ENCODE measurements at places on chromosomes 1 and 21.

- DNase-seq, result no peak
Observed at GRCh38 chr1:214186103-214186824, 94.7 kb upstream of the SMYD2 start.

DNA sequence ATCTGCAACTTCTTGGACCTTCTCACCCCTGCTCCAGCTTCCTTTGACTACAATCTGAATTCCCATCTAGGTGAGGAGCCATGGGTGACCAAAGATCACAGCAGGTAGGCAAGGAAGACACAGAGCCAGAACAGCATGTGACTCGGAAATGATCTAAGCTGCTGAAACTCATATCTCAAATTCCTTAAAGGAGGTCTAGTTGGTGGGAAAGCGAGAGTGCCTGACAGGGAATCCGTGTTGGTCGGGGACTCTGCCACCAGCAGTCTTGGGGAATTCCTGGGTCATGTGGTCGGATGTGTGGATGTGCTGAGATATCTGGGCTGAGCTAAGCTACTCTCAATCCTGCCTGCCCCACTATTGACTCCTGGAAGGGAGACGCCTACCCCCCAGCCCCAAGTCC is 3.2 kb upstream of the NUAK2 start:
- DNase-seq, result peak; percentile 47

DNA sequence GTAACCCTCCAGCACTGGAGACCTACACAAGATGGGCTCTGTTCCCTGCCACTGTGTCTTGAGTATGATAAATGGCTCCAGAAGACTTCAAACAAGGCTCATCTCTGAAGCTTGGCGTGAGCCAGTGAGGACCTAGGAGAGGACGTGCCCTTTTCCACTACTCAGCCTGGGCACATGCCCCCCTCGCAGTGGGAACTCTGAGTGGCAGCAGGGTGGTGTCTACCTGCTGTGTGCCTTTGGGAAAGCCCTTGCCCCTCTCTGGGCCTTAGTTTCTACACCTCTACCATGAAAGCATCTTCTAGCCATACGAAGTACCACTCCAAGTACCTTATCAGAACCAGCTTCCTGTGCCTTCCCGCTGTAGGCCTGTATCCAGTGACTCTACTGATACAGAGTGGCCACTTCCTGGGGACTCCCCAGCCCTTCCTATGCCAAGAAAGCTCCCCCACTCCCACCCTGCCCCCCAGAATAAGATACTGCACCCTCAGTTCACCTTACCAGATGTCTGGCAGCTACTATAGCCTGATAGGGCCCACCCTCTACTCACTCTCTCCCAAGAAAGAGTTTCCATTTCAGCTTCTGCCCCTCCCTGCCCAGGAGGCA is 3.1 kb upstream of the MOB3C start:
- no peak for DNase-seq

GRCh38 chr1:228058949-228059633 is 23.4 kb upstream of the ARF1 start:
- DNase-seq, result no peak

DNA sequence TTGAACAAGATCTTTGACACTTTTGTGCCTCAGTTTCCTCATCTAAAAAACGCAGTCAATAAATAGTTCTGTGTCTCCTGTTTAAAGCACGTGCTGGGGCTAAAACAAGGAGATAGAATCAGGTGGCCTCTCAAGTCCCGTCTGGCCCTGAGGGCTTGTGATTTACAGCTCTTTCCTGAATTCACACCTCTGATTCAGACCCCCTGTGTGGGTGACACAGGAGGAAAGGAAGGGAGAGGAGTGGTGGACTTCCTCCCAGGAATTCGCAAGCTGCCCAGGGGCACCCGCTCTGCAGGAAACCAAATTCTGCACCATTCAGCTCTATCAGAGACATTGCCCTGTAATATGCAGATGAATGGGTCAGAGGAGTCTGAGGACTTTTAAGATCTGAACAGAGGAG is 5.2 kb upstream of the PRR9 start:
- DNase-seq, result no peak

DNA sequence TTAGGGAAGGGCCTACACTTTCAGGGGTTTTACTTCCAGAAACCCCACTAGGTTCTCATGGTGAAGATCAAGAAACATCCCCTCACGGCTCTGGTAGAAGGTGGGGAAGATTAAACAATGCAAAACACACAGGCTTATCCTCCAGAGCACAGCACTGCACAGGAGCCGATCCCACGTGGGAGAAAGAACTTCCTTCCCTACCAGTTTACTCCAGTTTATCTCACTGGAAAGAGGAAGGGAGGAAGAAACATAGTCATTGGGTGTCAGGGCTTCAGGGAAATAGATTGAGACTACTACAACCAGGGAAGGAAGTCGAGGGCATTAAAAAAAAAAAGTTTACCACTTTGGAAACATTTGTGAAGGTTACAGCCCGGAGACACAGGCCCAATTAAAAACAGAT is 164.4 kb downstream of the NTPCR start:
- DNase-seq, result no peak

DNA sequence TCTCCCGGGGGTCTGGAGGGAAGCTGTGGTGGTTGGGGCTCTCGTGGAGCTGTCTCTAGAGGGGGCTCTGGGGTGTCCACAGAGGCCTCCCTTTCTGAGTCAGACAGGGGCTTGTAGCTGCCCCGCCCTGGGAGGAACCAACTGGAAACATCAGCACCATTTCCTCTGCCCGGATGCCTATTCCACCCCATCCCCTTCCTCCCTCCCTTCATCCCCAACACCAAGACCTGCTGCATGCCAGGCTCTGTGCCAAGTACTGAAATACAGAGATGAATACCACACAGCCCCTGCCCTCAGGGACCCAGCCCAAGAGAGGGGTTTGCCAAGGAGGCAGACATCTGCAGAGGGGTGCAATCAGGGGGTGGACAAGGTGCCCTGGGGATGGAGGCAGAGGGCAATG is 125.6 kb upstream of the ADAR start:
- DNase-seq, result no peak

GRCh38 chr1:207059881-207060280 is 6.8 kb downstream of the PFKFB2 start:
- DNase-seq, result no peak

DNA sequence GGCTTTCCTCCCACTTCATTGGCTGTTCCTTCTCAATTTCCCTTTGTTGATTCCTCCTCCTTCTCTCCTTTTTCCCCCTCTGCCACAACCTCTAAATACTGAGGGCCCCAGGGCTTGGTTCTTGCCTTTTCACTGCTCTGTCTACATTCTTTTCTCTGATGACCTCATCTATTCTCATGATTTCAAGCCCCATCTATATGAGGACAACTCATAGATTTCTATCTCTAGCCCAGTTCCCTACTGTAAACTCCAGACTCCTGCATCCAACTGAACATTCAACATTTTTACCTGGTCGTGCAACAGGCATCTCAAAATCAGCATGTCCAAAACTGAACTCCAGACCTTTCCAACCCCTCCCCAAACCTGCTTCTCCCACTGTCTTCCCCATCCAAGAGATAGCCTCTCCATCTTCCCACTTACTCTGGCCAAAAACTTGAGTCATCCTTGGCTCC is 11.5 kb upstream of the SLC9A1 start:
- no peak for DNase-seq

DNA sequence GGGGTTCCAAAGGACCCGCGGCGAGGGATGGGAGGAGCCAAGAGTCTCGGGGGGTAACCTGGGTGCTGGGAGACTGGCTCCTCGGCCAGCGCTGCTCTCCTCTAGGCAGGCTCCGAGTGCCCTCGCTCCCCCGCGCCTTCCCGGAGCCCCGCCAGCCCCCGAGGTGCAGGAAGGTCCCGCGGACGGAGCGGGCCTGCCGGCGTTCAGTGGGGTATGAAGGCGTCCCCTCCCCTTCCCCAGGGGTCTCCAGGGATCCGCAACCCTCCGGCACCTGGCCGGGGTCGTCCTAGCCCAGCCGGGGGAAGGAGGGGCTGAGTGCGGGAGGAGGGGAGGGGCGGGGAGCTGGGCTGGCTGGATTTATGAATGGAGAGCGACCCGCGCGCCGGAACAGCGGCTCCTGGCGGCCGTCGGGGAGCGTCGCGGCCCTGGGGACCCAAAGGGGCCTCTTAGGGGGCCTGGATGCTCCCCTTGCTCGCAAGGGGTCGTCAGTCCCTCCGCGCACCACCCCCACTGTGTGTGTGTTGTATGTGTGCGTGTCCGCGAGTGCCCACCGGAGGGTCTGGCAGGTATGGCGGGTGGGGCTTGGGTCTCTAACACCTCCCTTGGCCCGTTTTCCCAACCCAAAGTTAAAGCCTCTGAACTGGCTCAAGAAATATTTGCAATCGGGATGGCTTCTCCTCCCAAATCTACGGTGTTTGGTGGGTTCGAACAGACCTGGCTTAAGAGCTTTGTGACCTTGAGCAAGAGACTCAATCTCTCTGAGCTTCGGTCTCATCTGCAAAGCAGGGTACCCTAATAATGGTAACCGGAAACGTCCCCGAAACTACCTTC is 642 bp downstream of the HCRTR1 start:
- DNase-seq, result peak; percentile 45

DNA sequence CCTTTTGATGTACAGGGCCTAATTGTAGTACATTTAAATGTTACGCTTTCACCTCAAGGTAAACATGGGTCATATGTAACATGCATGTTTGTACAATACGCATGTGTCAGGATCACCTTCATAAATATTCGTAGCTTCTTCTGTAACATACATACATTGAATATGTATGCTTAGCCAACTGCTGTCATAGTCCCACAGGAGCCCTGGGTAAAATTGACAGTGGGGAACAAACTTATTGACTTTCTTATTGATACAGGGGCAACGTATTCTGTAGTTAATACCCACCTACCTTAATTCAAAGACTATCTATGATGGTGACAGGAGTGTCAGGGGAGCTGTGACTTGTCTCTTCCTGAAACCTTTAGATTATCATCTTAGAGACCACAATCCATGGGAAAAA is 3.7 kb upstream of the REN start:
- no peak for DNase-seq

GRCh38 chr1:95640746-95641145 is 406.7 kb downstream of the RWDD3 start:
- DNase-seq, result no peak

- peak; percentile 43 for DNase-seq
Observed at GRCh38 chr1:223129229-223129901, 13.7 kb downstream of the TLR5 start.

DNA sequence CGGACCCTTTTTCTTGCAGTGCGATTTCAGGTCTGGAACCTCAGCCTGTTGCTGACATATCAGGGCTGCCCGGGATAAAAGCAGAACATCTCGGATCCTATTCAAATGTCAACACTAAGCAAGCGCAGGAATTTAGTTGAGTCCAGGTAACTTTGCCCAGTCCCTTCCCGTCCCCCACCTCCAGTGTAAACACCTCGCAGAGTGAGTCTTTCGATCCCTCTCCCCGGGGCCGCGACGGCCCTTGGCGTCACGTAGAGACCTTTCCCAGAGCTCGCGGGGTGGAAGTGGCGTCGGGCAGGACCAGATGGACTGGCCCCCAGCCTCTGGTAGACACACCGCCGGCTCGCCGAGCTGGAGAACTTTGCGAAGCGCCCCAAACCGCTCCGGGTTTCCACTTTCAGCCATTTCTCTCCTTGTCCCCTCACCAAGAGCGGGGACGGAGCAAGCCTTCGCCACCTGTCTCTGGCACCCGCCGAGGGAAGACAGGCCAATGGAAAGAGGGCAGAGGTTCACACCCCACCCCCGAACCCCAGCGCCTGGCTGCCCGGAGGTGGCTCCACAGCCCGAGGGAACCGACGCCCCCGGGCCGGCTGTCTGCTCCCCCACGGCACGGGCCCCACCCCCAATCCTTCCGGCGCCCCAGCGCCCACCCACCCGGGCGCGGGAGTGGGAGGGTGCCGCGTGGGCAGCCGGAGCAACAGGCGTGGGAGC is 570 bp downstream of the KCND3 start:
- DNase-seq, result no peak

All from H54 (cell line).